Fibroblast of pulmonary artery (primary cell): ENCODE measurements at places on chromosomes 11 and 22.

DNA sequence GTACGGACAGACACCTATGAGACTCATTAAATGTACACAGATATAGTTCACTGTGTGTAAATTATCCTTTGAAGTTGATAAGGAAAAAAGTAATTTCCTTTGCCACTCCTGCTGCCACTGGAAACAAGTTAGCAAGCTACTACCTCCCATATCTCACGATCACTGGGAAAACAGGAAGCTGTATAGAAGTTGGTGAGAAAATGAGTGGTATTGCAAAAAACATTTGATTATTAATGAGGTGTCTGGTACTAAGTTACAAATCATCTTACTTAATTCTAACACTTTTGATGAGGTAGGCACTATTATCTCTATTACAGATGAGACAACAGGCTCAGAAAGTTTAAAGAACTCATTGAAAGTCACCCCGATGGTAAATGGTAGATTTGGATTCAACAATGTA, 68.5 kb downstream of the GAB2 start:
- DNase-seq: no peak

GRCh38 chr11:9790703-9791102, 126.8 kb downstream of the SWAP70 start:
- DNase-seq: no peak

DNA sequence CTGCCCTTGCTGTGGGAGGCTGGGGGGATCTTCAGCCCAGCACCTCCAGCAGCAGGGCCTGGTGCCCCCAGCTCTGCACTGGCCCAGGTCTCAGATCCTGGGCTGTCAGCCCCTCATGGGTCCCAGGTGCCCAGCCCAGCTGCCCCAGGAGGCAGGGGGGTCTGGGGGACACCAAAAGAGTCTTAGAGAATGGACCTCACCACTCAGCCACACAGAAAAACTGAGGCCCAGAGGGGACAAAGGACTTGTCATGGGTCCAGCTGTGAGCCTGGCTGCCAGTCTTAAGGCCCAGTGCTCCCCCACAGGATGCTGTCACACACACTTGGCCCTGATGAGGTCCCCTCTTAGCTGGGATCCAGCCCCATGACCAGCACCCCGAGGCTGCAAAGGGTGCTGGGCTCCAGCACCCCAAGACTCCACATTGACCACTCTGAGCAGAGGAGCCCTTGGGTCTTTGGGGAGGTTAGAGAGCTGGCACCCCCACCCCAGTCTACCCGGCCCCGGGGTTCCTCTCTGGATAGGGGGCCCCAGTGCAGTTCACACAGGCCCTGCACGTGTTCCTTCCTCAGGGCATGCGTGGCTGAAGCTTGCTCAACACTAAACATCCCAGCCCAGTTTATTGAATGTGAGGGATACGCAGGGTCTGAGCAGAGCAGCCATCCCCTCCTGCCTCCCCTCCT, 54.4 kb downstream of the IGLL5 start:
- DNase-seq: no peak

DNA sequence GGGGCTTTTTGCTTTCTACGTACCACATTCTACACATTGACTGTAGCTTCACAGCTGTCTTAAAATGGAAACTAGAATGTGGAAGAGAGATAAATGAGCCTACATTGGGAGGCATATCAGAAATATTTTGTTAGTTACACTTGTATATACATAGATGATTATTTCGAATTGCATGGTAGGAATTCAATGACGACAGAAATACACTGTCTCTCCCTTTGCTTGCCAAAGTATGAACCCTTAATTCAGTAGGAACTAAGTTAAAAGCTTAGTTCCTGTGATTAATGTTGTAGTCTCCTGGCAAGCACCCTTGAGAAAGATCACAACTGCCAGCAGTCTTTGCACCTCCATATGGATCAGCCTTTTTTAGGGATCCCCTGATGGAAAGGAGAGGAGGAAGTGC, 10.1 kb downstream of the C11orf87 start:
- peak; percentile 13 for DNase-seq
